ENCODE measurements at places on chromosomes 3 and 15.

DNA sequence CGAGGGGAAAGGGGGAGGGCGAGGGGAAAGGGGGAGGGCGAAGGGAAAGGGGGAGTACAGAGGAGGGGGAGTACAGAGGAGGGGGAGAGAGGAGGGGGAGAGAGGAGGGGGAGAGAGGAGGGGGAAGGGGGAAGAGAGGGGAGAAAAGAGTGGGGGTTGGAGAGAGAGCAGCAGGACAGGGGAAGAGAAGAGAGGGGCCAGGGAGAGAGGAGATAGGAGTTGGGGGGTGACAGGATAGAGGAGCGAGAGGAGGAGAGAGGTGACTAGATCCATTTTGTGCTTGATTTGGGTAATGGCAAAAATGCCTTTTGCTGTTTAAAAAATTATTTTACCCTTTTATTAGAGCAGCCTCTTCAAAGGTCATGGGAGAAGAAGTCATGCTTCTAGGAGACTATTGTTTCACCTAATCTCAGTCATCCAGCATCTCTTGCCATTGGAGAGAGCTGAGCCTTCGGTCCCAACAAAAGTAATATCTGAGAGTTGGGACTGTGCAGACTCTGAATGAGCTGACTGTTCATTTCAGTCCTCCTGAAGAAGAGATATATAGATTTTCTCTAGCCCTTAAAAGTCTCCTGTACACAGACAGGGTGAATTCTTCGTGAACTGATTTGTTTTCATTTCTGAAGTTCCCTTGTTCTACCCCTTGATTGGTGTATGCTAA lies 15.1 kb upstream of the TOP2B start:
- no peak for DNase-seq

GRCh38 chr3:128497305-128498126 lies 4.5 kb upstream of the GATA2 start:
- DNase-seq = peak; percentile 52

GRCh38 chr3:88005066-88005465 lies 53.7 kb downstream of the CGGBP1 start:
- no peak for DNase-seq

- DNase-seq = no peak
Observed at GRCh38 chr3:143974271-143975238, 2.9 kb downstream of the DIPK2A start.

GRCh38 chr3:193735850-193736249 lies 142.8 kb downstream of the OPA1 start:
- DNase-seq = no peak

Data from putamen (tissue), 1 donor.